ENCODE measurements at places on chromosomes 11 and 22.

DNA sequence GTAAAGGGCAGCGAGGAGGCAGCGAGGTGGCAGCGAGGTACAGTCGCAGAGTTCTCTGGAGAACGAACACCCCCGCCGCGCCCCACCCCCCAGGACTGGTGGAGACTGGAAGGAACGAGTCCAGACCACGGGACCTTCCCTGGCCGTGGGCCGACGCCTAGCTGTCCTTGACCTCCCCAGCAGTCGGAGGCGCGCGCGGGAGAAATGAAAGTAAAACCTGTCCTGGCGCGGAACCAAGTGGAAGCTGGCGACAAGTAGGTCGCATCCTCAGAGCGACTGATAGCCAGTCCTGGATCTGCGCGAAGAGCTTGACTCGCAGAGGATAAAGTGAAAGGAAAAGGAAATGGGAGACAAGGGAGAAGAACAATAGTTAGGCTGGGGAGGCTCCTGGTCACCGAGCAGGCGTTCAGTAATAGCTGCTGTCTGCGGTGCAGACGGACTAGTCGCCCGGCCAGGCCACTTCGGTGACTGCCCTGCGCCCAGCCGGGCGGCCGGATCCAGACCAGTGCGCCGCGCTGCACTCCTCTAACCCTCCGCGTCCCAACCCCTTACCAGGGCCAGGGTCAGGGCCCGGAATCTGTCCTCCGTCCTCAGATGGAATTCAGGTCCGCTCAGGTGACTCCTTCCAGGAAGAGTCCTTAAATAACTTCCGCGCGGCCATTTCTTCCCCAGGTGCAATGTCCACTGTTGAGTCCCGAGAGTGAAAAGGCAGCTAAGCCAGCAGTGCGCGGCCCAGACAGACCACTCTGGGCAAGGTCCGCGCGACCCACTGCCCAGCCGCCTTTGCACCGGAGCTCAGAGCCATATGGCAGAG is 1.9 kb upstream of the ADM start:
- DNase-seq: no peak

DNA sequence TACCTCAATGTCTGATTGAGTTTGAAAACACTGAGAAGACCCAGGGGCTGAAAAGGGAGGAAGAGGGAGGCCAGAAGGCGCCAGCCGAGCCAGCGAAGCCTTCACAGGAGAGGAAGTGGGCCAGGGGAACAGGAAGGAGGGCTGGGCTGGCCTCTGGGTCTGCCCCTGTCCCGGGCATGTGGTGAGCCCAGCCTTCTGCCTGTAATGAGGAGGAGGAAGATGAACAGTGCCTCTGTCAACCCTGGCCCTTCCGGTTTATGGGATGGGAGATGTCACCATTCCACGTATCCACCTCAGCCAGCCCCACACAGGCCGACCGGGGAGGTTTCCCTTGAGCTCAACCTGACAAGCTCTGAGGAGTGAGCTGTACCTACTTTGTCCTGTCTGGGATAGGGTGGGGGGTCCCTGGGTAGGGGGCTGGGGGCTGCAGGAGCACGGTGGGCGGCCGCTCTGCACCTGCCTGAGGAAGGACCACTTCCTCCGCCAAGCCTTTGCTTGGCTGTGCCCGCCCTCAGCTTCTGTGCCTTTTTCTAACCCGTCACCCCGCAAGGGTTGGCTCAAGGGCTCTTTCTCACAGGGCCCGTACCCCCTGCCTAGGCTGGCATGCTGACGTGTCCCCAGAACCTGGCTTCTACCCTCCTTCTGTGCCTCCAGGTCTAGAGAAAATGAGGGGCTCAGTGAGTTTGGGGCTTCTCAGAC is 2.0 kb downstream of the PARVG start:
- no peak for DNase-seq

DNA sequence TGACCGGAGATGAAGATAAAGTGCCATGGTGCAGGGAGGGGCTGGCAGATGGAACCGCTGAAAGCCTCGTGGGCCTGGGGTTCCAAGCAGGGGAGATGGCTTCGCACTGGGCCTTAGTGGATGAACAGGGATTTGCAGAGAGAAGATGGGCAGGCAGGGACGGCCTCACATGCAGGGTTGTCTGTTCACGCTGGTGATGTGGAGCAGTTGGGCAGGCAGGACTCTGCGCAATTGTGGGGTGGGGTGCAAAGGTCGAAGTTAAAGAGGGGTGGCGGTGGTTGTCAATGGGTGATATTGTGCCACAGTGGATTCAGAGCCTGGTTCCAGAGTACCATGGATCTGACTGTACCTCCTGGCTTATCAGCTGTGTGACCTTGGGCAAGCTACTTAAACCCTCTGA is 7.9 kb downstream of the MB start:
- no peak for DNase-seq

DNA sequence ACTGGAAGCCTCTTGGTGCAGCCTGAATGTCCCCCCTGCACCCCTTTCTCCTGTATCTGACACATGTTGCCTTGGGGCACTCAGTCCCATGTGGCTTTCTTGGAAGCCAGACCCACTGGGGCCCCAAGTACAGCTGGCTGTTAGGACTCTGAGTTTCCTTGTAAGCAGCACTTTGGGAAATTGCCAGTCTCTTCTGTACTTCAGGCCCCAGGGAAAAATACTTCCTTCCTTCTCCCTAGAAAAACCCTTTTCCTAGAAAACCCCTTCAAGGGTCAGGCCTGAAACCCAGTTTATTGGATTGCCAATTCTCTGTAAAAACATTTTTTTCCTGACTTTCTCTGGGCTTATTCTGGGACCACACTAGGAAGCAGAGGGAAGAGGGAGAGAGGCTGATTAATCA is 360.3 kb downstream of the TENM4 start:
- DNase-seq: no peak

GRCh38 chr11:21631991-21632390 is 560.9 kb upstream of the ANO5 start:
- DNase-seq: no peak

- DNase-seq: no peak
Measured at GRCh38 chr11:113505046-113505445, 29.8 kb upstream of the DRD2 start.

Measured in NCI-H460 (cell line).